ENCODE measurements at places on chromosomes 1 and 21. TPM values are rescaled to one million over a fixed set of nuclear protein-coding genes. Genes with fewer than 3 reads are reported as not detected.
A peak's percentile ranks its signal among the peaks of the same experiment; 100 is the strongest.

The SCAMP3 gene
- total RNA-seq, result 72.7 TPM

The GUCA2A gene
- not detected for total RNA-seq

GRCh38 chr1:44714944-44715571, 15.9 kb downstream of the RNU5D-1 start:
- DNase-seq, result peak; percentile 74

GRCh38 chr1:180924939-180925338, 12.2 kb downstream of the KIAA1614 start:
- DNase-seq, result no peak

DNA sequence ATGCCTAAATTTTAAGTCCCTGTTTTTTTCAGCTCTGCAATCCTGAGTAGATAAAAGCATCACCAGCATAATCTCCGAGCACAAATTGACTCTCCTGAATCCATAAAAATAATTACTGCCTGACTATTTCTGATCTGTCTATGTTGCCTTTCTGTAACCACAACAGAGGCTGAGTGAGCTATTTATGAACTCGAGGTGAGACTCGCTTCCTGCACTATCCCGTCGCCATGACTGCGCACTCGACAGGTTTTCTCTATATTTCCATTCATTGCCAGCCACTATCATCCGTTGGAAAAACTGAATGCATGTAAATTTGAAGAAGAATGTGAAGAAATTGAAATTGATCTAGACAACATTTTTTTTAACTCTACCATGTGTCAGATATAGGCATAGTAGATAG, 897.2 kb downstream of the ADGRL2 start:
- no peak for DNase-seq

DNA sequence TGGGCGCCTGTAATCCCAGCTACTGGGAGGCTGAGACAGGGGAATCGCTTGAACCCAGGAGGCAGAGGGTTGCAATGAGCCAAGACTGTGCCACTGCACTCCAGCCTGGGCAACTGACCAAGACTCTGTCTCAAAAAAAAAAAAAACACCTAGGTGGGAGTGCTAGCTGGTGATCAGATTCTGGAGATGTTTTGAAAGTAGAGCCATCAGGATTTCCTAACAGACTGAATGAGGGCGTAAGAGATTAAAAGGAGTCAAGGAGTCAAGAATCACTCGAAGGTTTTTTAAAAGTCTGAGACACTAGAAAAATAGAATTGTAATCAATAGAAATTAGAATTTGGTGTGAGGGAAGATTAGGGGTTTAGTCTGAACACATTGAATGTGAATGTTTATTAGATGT, 73.8 kb downstream of the HSF2BP start:
- no peak for DNase-seq

DNA sequence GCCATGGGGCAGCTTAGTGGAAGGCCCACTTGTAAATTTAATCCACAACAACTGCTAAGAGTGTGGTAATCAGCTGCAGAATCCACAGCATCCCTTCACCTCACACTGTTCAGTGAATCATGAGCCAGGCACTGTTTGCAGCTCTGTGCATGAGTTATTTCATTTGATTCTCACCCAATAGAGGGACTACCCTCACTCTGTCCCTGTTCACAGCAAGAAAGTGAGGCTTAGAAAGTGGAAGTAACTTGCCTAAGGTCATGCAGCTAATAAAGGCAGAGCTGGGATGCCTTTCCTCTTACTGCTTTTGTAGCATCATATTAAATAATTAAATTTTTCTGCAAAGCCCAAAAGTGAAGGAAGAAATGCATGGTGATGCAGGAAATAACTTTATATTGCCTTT, 346.5 kb upstream of the PLD5 start:
- DNase-seq, result no peak

The NUAK2 gene
- 0.92 TPM for total RNA-seq

GRCh38 chr1:27607239-27607804, 3.4 kb upstream of the AHDC1 start:
- DNase-seq, result no peak

DNA sequence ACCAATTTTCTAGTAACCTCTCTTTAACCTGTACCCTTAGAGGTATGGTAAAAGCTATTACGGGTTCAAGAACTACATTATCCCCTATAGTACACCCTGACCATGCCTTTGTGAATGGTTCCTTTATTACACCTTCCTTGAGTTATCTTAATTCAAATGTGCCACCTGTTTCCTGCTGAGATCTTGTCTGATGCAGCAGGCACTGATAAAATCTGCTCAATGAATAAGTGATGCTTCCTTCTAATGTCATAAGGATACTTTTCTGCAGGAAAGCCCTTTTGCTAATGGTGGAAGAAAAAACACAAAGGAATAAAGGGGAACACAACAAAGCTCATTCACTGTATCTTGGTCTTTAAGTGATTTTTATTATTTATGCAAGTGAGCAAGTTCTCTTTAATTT, 25.8 kb downstream of the INTS7 start:
- DNase-seq, result no peak

DNA sequence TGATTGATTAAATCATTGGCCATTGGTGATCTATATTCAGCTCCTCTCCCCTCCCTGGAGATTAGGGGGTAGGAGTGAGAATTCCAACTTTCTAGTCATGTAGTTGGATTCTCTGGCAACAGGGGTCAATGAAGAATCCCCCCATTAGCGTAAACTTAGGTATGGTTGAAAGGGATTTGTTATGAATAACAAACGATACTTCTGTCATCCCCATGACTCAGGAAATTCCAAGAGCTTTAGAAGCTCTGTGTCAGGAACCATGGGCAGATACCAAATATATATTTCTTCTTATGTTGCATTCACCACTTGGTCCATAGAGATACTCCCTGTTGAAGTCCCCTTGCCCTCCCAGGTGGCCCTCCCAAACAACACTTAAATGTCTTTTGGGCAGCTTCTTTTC, 124.5 kb downstream of the DNM3 start:
- no peak for DNase-seq

DNA sequence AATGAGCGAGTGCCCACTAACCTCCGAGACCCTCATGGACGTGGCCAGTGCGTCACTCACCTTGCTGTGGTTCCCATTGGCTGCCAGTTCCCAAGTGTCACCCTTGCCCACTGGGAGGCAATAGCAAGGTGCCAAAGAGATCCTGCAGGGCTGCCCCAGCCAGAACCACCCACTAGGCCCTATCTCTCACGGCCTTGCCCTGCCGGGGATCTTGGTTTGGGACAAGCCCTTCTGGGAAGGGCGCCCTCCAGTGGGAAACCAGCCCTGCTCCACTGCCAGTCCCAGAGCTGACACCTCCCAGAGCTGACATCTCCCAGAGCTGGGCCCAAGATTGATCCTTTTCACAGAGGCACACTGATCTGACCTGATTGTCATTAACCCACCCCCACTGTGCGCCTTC, 2.1 kb upstream of the SELENON start:
- DNase-seq, result no peak

DNA sequence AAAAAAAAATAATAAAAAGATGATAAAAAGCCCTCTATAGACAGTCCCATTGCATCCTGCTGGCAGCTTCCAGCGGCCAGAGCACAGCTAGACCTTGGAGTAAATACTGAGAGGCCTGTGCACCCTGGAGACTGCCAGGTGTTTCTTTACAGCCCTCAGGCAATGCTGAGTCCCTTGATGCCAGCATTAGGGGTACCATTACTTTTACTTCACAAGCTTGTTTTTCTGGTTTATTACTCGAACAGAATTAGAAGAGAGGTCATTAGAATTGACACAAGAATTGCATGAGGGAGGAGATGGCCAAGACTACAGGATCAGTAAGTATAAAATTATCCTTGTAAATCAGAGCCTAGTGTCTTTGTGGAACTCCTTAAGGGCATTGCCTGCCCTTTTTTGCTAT, 43.6 kb downstream of the AKNAD1 start:
- DNase-seq, result no peak

DNA sequence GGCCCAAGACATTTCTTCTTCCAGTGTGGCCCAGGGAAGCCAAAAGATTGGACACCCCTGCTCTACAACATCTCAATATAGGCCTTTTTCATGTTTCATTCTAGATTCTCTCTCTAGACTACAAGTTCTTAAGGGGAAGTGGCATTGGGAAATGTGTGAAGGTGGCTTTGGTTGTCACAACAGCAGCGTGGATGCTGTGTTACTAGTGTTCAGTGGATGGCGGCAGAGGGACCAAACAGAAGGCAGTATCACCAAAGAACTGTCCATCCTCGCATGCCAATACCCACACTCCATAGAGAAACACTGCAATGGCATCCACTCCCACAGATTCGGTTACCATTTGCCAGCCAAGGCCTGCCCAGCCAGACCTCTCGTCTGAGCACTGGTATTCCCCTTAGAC, 24.3 kb upstream of the IFNAR2 start:
- DNase-seq, result no peak

The TAL1 gene
- 0.27 TPM for total RNA-seq

The MIXL1 gene
- not detected for total RNA-seq

GRCh38 chr1:86085741-86086409, 70.7 kb downstream of the COL24A1 start:
- DNase-seq, result no peak

- DNase-seq, result peak; percentile 16
Measured at GRCh38 chr1:125080077-125080476, 3895.3 kb downstream of the SRGAP2C start.

DNA sequence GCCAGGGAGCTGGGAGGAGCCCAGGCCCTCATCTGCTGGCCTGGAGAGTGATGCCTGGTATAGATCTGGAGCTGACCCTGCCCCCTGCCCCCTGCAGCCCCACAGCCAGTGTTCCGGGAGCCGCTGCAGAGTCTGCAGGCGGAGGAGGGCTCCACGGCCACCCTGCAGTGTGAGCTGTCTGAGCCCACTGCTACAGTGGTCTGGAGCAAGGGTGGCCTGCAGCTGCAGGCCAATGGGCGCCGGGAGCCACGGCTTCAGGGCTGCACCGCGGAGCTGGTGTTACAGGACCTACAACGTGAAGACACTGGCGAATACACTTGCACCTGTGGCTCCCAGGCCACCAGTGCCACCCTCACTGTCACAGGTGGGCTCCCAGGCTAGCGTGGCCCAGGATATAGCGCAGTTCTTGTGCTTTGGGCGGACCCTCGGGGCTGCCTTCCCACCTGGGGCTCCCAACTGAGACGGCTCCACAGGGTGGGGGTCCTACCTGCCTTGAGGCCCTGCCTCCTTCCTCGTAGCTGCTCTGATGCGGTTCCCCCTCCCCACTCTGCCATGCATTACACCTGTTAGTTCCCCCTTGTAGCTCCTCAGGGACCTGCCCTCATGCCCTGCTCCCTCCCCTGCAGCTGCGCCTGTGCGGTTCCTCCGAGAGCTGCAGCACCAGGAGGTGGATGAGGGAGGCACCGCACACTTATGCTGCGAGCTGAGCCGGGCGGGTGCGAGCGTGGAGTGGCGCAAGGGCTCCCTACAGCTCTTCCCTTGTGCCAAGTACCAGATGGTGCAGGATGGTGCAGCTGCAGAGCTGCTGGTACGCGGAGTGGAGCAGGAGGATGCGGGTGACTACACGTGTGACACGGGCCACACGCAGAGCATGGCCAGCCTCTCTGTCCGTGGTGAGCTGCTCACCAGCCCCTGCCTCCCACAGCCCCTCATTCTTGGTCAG, 98.7 kb downstream of the OBSCN start:
- no peak for DNase-seq

DNA sequence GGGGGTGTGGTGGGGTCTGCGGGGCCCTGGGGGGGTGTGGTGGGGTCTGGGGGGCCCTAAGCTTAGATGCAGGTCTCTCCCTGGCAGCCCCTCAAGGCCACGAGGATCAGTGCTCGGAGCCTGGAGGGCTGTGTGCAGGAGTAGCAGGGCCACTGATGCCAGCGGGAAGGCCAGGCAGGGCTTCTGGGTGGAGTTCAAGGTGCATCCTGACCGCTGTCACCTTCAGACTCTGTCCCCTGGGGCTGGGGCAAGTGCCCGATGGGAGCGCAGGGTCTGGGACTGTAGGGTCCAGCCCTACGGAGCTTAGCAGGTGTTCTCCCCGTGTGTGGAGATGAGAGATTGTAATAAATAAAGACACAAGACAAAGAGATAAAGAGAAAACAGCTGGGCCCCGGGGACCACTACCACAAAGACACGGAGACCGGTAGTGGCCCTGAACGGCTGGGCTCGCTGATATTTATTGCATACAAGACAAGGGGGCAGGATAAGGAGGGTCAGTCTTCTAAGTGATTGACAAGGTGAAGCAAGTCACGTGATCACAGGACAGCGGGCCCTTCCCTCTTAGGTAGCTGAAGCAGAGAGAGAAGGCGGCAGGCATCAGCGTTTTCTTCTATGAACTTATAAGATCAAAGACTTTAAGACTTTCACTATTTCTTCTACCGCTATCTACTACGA, 8.7 kb downstream of the RNF223 start:
- DNase-seq, result no peak

DNA sequence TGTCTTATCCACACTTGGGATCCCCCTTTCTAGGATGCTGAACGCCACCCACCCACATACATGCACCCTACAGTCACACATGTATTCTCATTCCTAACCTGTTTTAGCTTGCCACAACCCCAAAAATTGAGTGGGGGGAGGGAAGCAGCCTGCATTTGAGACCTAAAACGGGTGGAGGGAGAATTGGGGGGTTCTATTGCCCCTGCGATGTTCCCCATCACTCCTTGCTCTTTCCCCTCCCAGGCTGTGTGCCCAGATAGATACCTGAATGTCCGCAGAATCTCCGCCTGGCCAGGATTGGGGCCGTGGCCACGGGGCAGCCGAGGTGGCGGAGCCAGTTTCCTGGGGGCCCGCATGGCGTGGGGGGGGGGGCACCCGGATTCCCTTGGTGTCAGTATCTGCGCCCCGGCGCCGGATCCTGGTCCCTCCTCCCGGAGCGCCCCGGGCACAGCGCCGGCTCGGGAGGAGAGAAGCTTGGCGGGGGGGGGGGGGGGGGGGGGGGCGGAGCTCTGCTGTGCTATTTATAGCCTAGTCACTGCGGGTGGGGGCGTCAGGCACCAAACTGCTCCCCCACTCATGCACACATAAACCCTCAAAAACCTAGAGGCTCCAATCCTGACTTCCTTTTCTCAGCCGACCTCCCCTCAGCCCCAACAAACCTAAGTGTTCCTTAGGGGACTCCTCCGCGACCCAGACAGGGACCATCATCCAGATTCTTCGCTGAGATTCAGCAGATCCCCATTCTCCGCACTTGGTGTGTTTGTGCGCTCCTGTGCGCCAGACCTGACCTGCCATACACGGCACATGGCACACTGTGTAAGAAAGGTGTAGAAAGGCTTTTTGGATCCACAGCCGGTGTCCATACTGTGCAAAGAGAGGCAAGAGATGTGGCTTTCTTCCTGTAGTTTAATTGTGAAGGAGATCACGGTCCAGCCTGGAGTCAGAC, 1.9 kb downstream of the ANKRD34A start:
- DNase-seq, result no peak

The CCDC17 gene
- not detected for total RNA-seq

DNA sequence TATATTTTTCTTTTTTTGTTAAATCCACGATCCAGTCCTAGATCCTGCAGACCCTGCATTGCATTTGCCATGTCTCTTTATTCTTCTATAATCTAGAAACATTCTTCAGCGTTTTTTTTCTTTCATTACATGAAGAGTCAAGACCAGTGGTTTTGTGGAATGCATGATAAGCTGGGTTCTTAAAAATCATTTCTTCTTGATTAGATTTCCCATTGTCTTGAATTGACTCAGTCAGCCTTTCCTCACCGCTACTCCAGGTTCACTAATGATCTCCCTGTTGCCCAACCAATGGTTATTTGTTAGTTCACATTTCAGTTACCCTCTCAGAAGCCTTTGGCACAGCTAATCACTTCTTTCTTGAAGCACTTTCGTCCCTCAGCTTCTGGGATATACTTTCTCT, 25.2 kb downstream of the CHD1L start:
- no peak for DNase-seq

The RGS1 gene
- 4.5 TPM for total RNA-seq

The HTR1D gene
- total RNA-seq, result not detected

The PTPRF gene
- 11.6 TPM for total RNA-seq

Data from H4 (cell line).